Stimulated activated CD4-positive, alpha-beta T cell treated with anti-CD3 and anti-CD28 coated beads, TNF-alpha, amount 100 ng/mL, for 1 hour (primary cell): ENCODE measurements at places on chromosomes 12 and 14.

- DNase-seq: no peak
Observed at GRCh38 chr14:66174453-66174891, 311.7 kb upstream of the CCDC196 start.

- DNase-seq: no peak
Observed at GRCh38 chr12:104958805-104959334, 780 bp upstream of the SLC41A2 start.

DNA sequence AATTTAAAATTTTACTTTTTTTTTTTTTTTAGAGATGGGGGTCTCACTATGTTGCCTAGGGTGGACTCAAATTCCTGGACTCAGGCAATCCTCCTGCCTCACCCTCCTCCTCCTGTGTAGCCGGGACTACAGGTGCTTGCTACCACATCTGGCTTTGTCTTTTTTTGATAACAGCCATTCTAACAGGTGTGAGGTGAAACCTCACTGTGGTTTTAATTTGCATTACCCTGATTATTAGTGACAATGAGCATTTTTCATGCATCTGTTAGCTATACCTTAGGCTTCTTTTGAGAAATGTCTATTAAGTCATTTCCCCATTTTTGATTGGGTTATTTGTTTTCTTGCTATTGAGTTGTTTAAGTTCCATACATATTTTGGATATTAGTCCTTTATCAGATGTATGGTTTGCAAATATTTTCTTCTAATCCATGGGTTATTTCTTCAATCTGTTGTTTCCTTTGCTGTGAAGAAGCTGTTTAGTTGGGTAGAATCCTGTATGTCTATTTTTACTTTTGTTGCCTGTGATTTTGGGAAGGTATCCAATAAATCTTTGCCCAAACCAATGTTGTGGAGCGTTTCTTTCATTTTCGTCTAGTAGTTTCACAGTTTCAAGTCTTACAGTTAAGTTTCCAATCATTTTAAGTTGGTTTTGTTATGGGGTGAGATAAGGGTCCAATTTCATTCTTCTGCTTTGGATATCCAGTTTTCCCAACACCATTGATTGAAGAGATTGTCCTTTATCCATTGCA is 86.1 kb downstream of the MYF5 start:
- DNase-seq: no peak

GRCh38 chr12:69059465-69060457 is 126.8 kb upstream of the CPM start:
- DNase-seq: no peak

GRCh38 chr14:68922886-68923285 is 56.2 kb downstream of the ACTN1 start:
- DNase-seq: no peak
